ENCODE measurements at places on chromosomes 11 and 22.

DNA sequence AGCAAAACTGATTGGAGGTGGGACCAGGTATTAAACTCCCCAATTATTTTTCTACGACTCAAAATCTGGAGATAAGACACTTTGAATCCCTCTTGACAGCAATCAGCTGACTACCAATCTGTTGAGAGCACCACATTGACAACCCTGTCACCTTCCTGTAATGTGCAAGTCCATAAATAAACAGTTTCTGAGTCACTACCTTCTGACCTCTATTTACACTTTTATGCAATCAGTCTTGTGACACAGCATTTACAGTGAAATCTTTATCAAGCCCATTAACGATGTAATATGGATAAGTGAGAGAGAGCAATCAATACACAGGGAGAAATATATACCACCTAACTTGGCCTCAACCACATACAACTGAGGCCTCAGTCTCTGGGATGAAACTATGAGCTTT lies 283.7 kb upstream of the ANO5 start:
- no peak for DNase-seq

DNA sequence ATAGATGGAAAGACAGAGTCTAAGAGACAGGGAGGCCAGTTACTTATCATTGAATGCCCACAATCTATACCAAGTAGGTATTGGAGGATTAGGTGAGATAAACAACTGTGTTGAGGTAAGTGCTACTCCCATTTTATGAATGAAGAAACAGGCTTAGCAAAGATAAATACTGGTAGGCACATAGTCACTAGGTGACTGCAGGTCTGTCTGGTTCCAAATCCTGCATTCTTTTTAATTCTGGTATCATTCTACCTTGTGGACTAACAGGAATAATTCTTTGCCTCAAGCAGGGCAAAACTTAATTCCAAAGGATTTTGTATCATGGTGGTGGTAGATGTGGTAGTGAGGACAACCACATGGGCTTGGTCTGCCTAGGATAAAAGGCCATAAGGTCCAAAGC lies 28.4 kb downstream of the RNF169 start:
- DNase-seq: no peak

DNA sequence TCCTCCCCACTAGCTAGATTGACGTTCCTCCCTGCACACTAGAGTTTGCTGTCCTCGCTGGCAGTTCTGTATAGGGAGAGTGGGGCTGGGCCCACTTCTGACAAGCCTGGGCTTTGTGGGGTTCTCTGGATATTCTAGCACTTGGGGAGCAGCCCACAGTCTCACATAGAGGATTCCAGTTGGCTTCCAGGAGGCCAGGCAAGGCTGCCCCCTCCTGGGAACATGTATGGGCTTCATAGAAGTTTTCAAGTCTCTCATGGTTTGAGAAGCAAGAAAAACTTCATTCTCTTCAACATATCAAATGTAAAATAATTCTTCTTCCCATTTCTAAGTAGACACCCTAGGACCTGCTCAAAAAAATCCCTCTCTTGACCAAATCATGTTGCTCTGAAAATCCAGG lies 87.5 kb downstream of the NAV2 start:
- DNase-seq: no peak

DNA sequence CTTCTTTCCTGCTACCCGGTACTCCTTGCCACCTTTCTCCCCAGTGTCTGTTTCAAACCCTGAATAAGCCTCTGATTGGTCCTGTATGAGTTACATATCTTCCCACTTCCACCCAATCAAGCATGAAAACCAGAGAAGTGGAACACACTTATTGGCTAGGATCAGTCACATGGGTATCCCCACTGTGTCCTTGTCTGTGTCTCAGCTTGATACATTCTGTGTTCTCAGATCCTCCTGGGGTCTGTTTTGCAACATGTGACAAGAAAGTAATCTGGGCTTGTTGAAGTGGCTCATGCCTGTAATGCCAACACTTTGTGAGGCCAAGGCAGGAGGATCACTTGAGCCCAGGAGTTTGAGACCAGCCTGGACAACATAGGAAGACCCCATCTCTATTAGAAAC lies 23.9 kb downstream of the MCHR1 start:
- no peak for DNase-seq

- DNase-seq: no peak
These were observed 48.2 kb downstream of the RTL6 start for GRCh38 chr22:44449683-44450425.

DNA sequence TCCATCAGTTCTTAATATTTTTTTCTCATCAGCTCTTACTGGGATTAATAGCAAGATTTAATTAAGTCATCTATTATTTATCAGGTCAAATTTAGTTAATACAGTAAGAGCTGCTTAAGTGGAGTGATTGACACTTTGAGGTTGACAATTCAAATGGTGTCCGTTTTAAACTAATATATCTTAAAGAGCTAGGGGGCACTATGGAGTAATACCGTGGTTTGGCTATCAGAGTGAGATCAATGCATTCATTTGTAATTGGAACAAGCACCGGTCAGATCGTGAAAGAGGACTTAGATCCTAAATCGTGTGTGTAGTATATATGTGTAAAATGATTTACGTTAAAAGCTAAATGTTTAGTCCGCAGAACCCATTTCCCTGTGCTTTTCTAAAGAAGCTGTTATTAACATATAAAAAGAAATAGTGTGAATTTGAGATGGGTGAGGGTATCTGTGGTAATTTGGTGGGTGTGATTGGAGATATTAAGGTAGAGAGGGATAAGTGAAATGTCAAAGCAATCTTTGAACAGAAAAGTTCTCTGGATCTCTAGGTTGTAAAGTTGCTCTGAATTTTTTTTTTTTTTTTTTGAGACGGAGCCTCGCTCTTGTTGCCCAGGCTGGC lies 2.3 kb downstream of the SIK2 start:
- DNase-seq: peak; percentile 45

GRCh38 chr11:3894128-3894731 lies 38.8 kb downstream of the STIM1 start:
- peak; percentile 22 for DNase-seq

GRCh38 chr11:18100926-18101656 lies 4.8 kb downstream of the SAAL1 start:
- no peak for DNase-seq

GRCh38 chr11:30740091-30740490 lies 153.9 kb upstream of the MPPED2 start:
- DNase-seq: no peak

DNA sequence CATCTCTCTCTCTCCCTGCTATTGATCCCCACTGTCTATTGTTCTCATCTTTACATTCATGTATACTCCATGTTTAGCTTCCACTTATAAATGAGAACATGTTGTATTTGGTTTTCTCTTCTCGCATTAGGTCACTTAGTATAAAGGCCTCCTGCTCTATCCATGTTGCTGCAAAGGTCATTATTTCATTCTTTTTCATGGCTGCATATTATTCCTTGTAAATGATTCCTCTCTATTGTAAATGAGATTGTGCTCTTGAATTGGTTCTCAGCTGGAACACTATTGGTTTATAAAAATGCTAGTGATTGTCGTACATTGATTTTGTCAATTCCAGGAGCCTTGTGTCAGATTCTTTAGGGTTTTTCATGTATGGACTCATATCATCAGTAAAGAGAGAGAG lies 13.5 kb downstream of the ACRV1 start:
- no peak for DNase-seq

DNA sequence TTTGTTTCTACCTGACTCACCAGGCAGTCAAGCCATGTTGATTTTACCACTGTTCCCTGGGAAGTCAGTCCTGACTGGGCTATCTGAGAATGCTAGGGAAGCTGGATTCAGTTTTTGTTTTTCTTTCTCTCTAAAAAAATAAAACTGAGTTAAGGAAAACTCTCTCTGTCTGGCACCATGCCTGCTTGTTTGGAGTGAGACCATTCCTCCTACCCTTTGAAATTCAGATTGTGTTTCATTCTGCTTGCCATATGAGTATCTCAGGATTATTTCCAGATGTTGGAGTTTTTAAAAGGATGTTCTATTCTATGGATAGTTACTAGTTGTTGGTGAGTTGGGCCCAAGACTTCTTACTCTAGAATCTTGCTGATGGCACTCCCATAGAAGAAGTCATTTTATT lies 1917.0 kb downstream of the LRRC4C start:
- DNase-seq: no peak

GRCh38 chr11:21195995-21196394 lies 526.6 kb downstream of the NELL1 start:
- no peak for DNase-seq

- peak; percentile 92 for DNase-seq
These were observed 104.1 kb downstream of the TBC1D22A start for GRCh38 chr22:46866591-46866990.

- DNase-seq: no peak
These were observed 6.3 kb upstream of the SAMM50 start for GRCh38 chr22:43948836-43949406.

GRCh38 chr22:25134028-25134427 lies 65.6 kb upstream of the CRYBB3 start:
- DNase-seq: no peak

- DNase-seq: no peak
These were observed 97.7 kb downstream of the NXPE2 start for GRCh38 chr11:114775875-114776621.

DNA sequence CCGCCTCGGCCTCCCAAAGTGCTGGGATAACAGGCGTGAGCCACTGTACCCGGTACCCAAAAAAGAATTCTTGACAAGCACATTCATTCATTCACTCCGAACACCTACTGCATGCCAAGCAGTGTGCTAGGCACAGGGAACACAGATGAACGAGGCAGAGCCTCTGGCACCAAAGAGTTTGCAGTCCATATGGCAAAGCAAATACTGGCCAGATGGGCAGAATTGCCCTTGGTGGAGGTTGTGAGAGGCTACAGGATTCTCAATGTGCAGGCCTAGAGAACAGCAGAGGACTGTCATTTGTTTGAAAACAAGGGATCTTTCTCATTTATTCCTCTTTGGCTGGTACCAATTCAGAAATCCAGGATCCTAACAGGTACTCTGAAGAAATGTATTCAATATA lies 27.5 kb upstream of the MTCH2 start:
- no peak for DNase-seq

- no peak for DNase-seq
These were observed 132.5 kb downstream of the WT1 start for GRCh38 chr11:32302826-32303225.

DNA sequence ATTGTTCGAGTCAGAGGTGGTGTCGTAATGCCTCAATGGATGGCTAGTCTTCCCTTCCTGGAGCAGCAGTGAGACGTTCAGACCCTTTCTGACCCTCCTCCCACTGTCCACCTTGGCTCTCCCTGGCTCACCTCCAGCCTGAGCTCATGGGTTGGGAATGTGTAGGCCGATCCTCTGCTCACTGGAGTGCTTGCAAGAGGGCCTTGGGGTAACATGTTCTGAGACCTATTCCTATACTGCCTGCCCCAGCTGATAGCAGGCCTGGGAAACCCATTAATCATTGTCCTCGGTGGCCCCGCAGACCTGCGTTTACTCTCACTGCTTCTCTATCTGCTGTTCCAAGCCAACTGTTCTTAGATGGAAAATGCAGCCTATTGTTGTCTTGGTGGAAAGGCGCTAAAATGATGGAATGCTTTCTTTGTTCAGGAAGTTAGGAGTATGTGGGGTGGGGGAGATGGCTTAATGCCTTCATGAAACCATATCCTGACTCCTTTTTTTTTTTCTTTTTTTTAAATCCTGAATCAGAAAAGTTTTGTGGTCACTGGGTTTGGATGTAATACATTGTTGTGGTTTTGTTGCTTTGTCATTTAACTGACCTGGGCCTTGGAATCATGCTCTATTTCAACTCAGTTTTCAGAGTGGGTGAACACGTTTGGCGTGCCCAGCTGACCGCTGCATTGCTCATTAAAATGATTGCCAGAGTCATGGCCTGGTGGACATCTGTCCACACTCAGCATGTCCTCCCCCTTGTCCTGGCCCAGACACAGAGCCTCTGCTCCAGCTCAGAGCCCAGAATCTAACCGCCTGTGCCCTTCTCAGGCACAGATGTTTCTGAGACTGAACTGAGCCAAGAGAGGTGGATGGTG lies 72.5 kb downstream of the MICAL2 start:
- DNase-seq: peak; percentile 98

DNA sequence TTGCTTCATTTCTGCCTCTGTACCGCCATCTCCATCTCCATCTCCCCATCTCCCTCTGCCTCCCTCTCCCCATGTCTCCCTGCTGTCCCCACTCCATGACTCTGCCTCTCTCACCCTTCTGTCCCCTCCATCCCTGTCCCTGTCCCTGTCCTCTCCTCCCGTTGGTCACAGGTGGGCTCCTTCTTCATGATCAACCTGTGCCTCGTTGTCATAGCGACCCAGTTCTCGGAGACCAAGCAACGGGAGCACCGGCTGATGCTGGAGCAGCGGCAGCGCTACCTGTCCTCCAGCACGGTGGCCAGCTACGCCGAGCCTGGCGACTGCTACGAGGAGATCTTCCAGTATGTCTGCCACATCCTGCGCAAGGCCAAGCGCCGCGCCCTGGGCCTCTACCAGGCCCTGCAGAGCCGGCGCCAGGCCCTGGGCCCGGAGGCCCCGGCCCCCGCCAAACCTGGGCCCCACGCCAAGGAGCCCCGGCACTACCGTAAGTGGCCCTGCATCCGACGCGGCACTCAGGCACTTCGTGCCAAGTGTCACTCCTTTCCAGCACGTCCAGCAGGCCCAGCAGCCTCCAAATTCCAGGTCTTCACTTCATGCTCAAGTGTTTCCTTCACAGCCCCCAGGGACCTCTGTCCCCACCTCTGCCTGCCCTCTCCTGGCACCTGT lies 76.0 kb downstream of the CACNA1I start:
- no peak for DNase-seq

DNA sequence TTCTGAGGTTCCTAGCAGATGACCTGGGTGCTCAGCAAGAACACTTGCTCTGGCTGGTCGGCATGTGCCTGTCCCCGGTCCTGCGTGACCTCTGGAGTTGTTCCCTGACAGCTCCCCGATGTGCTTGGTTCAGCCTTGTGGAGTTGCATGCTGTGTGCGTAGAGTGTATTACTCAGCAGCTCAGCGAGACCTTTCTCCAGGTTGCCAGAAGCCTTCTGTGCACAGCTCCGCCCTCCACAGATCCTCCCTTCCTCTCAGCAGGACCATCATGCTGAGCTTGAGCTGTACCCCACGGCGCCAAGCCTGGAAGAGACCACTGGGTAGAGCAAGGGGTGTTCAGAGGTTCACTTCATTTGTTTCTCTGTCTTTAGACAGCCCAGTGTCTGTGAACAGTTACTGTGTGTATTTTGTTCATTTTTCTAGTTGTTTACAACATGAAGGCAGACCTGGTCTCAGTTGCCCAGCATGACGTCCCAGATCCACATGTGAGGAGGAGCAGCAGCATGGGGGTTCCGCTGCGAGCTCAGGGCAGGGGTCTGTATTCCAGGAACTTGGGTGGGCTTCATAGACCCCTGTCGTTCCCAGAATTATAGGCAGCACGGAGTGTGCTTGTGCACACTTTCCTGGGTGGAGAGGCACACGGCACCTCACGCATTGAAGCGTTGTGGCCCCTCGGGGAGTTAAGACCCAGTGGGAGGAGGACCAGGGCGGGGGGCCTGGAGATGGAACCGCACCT lies 148.6 kb downstream of the IGLL1 start:
- no peak for DNase-seq

DNA sequence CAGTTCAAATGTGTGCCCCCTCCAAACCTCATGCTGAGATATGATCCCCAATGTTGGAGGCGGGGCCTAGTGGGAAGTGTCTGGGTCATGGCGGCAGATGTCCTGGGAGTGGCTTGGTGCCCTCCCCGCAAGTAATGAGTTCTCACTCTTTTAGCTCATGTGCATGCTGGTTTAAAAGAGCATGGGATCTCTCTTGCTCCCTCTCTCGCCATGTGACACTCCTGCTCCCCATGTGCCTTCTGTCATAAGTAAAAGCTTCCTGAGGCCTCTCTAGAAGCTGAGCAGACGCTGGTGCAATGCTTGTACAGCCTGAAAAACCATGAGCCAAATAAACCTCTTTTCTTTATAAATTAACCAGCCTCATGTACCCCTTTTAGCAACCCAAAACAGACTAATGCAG lies 98.8 kb downstream of the SGSM3 start:
- no peak for DNase-seq

Measured in IMR-90 (cell line).